ENCODE measurements at places on chromosomes 1 and 21.

DNA sequence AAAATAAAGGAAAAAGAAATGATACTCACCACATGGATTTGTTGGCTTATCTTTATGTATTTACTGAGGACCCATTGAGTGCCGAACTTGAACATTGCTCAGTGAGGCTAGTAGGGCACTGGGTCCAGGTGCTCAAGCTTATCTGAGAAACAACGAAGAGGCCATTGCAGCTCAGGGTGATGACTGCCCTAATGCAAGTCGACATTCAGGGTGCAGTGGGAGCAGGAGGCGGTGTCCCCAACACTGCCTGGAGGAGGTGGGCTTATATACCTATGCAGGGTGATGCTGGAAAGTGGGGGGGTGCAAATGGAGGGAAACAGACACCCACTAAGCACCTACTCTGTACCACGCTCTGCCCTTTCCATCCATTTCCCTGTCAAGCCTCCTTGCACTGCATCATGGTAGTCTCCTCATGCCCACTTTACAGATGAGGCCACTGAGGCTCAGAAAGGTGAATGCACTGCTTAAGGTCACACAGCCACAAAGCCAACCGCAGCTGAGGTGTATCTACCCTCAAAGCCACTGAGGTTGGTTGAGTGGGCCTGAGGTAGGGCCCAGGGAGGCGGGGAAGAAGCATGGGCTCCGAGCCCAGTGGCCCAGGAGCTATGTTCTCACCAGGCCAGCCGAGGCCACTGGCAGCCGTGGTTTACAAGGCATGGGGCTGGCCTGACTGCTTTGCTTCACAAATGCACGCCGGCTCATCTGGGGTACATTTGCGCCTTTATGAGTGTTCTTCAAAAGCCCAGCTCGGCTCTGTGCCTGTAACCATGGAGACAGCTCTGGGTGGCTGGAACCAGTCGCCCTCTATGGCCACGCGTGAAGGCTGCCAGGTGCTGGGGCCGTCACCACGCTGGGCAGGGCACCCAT lies 103.8 kb downstream of the EPHB2 start:
- DNase-seq: no peak

DNA sequence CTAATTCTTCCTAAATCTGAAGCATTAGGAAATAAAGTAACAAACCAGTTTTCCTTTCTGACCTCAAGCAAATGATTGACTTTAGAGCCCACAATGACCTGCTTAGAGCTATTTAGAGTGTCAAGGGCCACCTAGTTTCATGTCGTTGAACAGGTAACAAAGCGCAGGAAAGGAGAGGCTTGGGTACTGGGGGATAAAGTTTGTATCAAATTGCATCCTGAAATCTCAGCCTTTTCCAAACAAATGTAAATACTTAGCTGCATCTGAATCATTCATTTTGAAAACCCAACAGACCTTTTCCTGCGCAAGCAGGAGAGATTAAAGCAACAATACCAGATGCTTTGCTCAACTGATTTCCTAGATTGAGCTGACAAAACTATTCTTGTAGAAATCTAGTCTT lies 121.2 kb downstream of the NRIP1 start:
- DNase-seq: no peak

DNA sequence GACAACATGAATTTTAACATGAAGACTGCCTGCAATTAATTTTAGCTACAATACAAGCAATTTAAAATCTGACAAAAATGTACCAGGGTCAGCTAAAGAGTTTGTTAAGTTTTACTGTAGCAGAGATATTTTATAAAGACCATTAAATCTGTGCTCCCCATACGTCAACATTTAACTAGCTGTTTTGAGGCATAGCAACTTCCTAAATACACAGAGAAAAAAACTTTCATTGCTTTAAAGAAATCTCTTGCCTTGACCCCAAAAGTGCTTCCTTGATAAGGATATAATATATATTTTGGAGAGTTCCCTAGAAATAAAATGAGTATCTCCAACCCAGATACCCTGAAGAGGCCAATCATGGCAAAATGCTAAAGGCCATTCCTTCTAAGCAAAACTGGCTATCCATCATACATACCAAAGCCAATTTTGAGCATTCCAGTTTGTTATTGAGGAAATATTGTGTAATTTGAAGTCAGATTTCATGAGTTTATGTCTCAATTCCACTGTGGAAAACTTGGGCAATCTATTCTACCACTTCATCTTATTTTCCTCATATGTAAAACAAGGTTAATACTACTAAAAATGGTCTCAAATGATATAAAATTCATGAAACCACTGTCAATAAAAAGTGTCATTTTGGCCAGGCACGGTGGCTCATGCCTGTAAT lies 19.1 kb downstream of the ASPM start:
- DNase-seq: no peak

GRCh38 chr1:198912046-198912445 lies 273.2 kb downstream of the PTPRC start:
- no peak for DNase-seq

- peak; percentile 75 for DNase-seq
Measured at GRCh38 chr1:150562446-150563339, 13.5 kb downstream of the ADAMTSL4 start.

- DNase-seq: no peak
Measured at GRCh38 chr21:40244981-40245380, 377.7 kb downstream of the PCP4 start.

DNA sequence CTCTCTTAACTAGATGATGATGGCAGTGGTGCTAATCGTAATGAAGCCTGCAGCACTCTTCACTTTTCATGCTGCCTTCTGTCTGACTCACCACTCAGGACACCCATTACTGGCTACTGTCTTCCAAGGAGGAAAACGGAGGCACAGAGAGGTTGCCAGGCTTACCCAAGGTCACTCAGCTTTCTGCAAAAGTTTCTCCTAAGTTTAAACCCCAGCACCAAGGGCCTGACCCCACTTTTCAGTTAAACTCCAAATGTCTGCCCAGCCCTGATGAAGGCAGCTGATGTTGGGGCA lies 78.1 kb upstream of the RUNX3 start:
- no peak for DNase-seq

DNA sequence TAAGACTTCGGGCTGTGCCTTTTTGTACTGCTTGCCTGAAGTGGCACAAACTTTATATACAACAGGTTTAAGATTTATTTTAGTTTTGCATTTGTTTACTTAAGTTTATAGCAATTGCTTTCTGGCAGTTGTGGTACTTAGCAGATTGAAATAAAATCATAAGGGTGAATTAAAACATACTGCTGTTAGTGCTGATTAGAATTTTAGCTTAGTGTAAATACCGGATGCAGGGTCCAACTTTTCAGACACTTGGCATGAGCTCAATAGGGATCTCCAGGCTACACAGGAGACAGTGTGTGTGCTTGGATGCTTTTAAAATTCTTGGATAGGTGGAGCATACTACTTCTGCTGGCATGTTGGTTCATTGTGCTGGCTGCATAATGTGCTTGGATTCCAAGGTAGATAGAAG lies 159.6 kb downstream of the NFIA start:
- no peak for DNase-seq

- no peak for DNase-seq
Measured at GRCh38 chr1:228828151-228828550, 92.9 kb downstream of the RHOU start.

DNA sequence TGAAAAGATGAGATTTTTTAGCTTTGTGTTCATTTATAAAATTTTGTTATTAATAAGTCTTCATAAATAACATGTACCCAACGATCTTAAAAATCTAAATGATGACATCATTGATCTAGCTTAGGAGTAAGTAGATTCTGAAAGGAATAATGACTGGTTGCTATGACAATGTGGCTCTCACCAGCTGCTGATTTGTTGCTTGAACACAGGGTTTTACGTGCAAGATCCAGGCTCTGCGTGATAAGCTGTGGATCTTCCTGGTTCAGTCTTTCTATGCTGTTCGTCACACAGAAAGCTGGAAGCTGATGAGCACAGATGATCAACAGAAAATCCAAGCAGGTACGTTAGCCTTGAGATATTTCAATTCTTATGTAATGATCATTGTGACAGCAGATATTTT lies 49.1 kb upstream of the C1orf146 start:
- no peak for DNase-seq

- no peak for DNase-seq
Measured at GRCh38 chr1:94055459-94056122, 65.4 kb downstream of the ABCA4 start.

DNA sequence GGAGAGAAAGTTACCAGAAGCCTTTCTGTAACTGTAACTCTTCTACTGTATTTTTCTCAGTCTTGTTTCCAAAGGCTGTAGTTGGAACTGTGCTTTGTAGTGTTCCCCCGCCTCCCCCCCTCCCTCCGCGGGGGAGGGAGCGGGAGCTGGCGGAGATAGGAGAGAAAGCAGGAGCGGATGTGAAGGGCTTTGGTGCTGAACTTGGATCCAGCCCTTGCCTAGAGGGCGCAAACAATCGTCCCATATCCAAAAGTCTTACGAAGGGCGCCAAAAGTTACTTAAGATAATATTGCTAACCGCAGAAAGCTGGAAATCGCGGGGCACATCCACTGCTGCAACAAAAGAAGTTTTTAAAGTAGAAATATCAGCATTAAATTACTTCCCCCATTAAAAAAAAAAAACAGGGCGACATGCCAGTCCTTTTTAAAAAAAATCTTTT lies 2.4 kb upstream of the NFIA start:
- DNase-seq: no peak

DNA sequence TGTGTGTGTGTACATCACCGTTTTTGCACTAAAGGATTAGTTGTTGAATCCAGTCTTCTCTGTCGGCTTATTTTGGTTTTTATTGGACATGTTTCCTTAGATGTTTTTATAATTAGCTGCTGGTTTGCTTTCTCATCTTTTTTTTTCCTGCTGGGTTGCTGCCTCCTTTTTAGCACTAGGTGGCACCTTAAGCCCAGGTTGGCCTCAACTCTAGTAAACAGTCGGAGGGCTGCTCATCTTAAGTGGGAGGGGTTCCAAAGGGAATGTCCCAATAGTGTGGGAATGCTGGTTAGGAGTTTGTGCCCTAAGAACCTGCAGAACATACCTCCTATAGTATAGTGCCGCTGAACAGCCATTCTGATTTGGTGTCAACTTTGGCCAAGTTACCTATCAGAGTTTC lies 570.1 kb upstream of the CXADR start:
- no peak for DNase-seq

GRCh38 chr21:33367309-33367973 lies 35.8 kb upstream of the IFNGR2 start:
- DNase-seq: no peak

- no peak for DNase-seq
Measured at GRCh38 chr1:185490924-185491323, 173.9 kb upstream of the IVNS1ABP start.

DNA sequence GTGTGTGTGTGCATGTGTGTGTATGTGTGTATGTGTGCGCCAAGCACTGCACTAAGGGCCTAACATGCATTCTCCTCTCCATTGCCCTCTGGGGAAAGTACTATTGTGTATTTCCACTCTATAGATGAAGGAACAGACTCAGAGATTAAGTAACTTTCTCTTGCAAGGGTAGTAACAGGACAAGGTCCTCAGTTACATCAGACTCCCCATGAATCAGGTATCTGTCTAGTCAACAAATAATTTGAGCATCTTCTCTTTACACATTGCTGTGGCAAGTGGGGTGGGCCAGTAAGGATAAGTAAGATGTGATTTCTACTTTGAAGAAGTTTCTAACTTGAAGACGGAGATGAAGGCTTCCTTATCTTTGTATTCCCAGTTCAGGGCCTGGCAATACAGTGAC lies 5.0 kb upstream of the HTR1D start:
- DNase-seq: no peak

DNA sequence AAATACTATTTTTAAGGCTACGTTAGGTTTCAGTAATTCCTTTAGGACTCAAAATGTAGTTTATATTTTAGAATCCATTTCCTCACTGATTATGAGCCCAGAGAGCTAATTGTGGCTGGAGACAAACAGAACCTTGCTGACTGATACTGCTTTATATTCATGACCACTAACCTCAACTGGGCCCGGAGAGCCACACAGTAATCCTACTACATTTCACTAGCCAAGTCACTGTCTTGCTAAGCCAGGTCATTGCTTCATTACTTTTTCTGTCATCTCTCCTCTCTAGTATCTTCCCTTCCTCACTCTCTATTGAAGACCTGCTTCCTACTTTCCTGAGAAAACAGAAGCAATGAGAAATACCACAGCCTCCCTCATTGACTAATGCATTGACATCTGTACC lies 24.7 kb downstream of the IL23R start:
- no peak for DNase-seq

DNA sequence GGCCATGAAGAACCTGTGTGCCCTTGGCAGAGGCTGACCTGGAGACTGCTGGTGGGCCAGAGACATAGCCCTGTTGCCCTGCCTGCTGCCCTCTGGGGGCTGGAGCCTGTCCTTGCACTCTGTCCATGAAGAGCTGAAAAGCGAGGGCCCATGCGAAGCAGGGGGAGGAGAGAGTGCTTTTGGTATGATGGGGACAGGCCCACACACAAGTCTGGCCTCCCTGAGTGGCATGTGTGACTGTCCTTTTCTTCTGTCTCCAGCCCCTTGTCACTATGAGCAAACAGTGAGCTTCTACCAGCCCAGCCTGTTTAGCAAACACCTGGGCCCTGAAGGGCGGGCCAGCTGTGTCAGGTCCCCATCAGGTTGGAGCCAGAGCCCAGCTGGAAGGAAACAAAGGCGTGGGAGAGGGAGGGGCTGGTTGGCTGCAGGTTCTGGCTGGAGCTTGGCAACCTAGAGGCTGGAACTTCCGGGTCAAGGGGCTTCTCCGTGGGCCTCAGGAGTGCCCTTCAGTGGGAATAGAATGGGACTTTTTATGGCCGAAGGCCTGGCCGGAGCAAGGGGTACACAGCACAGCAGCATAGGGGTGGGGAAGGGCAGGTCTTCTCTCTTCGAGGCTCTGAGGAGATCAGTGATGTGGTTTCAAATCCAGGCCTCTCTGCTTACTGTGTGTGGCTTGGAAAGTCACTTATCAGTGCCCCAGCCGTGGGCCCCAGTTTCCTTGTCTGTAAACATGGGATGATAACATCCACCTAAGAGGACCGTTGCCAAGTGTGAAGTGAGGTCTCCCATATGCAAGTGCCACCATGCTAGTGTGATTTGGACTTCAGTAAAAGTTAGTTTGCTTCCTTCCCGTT lies 14.3 kb downstream of the QSOX1 start:
- DNase-seq: peak; percentile 17

- no peak for DNase-seq
Measured at GRCh38 chr1:90561103-90561783, 155.9 kb downstream of the BARHL2 start.

DNA sequence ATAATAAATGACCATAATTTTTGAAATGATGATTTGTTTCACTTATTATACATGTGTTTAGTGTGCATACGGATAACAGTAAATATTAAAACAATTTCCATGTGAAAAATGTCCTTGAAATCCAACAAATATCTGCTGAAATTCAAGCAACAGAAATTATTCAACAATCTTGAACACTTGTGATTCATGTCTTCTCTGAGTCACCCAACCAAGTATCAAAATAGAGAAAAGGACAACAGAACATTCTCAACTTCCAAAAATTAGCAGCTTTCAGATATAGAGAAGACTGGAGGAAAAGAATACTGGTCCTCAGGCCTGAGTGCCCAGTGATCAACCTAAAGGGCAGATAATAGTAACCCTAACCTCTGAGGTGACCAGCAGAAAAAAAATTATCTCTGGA lies 90.8 kb downstream of the VAV3 start:
- no peak for DNase-seq

GRCh38 chr1:191943684-191944083 lies 214.6 kb upstream of the RGS18 start:
- no peak for DNase-seq

Data from stimulated activated CD4-positive, alpha-beta T cell treated with anti-CD3 and anti-CD28 coated beads, Interleukin-15, amount 100 ng/mL, for 48 hours (primary cell).